ENCODE measurements at places on chromosomes 5 and 9.

DNA sequence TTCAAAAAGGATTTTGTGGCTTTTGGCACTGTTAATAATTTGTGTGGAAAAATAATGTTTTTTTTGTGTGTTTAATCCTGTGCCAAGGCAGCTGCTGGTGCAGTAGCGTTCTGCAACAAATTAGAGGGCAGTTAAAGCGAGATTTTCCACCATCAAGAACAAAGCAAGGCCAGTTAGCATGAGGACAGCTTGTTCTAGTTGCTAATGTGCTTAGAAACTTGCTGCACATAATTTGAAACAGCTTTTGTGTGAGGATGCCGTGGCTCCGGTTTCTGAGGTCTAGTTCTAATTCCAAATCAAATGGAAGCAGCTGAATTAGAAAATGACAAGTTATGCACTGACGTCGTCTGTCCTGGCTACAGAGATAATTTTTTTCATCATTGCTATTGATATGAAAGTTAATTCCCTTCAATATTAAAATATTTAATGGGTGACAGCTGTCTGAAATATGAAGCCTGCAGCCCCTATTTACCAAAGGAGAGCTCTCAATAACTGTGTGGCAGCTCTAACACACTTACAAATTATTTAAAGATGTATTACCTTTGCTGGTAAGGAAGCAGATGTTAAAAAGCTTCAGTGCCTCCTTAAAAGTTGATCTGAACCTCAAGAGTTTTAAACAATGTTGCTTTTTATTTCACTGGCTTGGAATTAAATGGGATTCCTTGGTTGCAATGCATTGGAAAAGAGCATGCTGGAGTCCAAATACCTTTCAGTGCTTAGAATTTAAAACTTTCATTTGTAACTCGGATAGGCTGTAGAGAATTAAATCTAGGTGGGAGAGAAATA, 128.6 kb downstream of the SPATA31D1 start:
- no peak for DNase-seq

DNA sequence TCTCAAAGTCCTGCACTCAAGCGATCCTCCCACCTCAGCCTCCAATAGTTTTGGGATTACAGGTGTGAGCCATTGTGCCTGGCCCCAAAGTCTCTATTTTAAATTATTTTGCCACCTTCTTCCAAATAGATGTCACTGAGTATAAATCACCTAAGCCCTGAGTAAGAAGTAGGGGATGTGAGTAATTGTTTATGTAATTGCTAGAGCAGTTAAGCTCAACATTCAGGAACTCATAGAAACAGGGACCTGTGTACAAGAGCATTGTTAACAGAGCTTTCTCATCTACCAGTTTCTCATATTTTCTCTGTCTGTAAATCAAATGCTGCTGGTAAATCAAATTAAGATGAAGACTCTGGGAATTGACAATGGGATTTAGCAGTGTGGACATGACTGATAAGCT, 26.3 kb downstream of the CDK7 start:
- DNase-seq: no peak

GRCh38 chr9:93300175-93300572, 116.2 kb downstream of the WNK2 start:
- DNase-seq: no peak

- no peak for DNase-seq
These were observed 978 bp upstream of the ADCY2 start for GRCh38 chr5:7394889-7395431.

DNA sequence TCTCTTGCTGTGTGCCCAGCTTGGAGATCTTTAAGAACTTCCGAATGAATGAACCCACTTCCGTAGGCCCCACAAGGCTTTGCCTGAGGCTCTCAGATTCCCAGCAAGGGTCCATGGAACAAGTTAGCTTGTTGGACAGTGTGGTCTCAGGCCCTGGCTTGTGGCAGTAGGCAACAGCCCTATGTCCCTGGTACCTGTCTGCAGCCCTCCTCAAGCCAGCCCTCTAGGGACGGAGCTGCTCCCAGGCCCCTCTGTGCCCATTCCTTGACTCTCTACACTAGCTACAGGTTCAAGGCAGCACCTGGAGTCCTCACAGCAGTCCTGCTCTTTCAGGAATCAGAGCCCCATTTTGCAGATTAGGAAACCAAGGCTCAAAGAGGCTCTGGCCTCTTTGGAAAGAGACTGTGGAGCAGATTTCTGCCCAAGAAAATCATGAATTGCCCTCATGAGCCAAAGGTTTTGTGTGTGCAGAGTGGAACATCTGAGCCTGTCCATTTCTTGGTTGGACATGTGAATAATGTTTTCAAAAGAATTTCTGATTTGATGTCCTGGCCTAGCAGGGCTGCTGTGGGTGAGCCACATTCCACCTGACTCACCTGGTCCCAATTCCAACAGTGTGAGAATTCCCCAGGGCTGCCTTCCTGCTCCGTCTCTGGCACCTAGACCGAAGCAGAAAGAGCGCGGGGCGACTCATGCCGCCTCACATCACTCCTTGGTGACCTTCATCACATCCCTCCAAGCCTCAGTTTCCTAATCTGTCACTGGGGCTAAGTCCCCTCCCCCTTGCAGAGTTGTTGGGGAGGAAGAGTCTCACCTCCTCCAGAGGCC, 131.7 kb downstream of the BARX1 start:
- no peak for DNase-seq

DNA sequence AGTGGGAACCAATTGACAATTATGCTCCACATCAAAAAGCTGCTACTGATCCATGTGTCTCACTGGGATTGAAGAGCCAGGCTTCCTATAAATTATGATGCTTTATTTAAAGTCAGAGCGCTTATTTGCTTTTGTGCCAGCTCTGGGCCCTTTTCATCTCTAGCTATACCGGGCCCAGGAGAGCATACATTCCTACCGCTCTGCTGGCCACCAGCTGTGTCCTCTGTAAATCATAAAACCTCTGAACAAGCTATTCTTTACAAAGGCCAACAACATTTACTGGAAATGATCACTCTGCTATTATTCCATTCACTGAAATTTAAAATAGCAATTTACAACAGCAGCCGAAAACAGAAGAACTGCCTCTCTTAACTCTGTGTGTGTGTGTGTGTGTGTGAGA, 86.6 kb downstream of the ZNF608 start:
- no peak for DNase-seq

GRCh38 chr9:87581513-87581912, 83.8 kb downstream of the DAPK1 start:
- no peak for DNase-seq

DNA sequence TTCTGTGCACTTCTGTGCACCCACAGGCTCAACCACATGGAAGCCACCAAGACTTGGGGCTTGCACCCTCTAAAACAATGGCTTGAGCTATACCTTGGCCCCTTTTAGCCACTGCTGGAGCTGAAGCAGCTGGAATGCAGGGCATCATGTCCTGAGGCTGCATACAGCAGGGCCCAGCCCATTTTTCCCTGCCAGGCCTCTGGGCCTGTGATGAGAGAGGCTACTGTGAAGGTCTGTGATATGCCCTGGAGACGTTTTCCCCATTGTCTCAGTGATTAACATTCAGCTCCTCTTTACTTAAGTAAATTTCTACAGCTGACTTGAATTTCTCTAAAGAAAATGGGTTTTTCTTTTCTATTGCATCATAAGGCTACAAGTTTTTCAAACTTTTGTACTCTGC, 134.0 kb upstream of the EGFLAM start:
- no peak for DNase-seq

- DNase-seq: no peak
These were observed 35.1 kb upstream of the NTNG2 start for GRCh38 chr9:132126680-132127236.

DNA sequence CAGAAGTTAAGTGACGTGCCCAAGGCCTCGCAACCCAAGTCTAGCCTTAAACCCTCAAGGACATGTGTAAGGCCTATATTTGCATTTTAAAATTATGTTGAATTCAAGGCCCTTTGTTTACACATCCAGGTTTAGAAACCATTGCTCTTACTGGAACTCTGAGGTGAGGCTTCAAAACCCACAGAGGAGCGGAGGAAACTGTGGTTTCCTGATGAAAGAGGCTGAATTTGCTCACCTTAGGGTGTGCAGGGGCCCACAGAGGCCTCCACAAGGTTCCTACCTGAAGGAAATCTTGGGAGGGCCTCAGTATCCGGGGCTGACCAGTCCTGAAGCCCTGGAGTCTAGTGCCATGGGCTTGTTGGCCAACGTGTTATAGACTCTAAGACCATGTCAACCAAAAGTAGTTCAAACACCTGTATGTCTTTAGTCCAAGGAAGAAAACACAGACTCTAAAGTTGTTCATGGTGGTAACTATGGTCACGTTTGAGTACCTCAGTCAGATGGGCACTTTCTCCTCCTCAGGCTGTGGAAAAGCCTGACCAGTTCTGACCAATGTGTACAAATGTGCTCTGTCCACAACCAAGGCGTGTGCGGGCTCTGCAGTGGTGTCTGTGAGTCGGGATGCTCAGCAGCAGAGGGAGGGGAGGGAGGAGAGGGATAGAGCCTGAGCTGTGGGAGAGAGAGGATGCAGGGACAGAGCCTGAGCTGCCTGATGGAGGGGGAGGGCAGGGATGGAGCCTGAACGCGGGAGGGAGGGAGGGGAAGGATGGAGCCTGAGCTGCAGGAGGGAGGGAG, 124.6 kb upstream of the ERCC6L2 start:
- no peak for DNase-seq

DNA sequence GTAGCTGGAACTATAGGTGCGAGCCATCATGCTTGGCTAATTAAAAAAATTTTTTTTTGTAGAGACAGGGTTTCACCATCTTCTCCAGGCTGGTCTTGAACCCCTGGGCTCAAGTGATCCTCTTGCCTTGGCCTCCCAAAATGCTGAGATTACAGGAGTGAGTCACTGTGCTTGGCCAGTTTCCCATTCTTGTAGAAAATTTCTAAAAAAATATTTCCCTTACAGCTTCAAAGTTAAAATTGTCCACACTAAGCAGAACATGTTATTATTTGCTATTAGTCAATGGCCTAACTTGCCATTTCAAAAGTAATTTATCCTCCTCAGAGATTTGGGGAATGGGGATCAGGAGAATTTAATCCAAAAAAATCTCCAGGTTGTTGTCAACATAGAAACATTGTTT, 40.1 kb downstream of the SLC38A9 start:
- DNase-seq: no peak

GRCh38 chr5:133497608-133498348, 114.6 kb downstream of the FSTL4 start:
- no peak for DNase-seq

- DNase-seq: no peak
These were observed 1070.3 kb upstream of the CDH18 start for GRCh38 chr5:21058289-21058688.
